Activated naive CD4-positive, alpha-beta T cell treated with Interleukin-2 at 50 U/mL for 16 hours (primary cell): ENCODE measurements at places on chromosomes 12 and 14.
A peak's percentile ranks its signal among the peaks of the same experiment; 100 is the strongest.

DNA sequence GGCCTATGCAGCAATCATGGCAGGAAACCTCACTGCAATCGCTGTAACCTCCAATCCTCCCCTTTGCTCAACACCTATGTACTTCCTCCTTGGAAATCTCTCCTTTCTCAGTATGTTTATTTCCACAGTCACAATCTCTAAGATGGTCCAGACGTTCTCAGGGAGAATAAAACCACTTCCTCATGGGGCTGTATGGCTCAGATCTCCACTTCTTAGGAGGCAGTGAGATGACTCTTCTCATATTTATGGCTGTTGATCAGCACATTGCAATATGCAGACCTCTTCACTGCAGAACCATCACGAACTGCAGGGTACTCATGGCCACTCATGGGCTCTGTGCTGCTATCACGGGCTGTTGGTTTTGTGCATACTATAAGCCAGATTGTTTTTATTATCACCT, 17.1 kb upstream of the OR4K17 start:
- DNase-seq, result no peak

DNA sequence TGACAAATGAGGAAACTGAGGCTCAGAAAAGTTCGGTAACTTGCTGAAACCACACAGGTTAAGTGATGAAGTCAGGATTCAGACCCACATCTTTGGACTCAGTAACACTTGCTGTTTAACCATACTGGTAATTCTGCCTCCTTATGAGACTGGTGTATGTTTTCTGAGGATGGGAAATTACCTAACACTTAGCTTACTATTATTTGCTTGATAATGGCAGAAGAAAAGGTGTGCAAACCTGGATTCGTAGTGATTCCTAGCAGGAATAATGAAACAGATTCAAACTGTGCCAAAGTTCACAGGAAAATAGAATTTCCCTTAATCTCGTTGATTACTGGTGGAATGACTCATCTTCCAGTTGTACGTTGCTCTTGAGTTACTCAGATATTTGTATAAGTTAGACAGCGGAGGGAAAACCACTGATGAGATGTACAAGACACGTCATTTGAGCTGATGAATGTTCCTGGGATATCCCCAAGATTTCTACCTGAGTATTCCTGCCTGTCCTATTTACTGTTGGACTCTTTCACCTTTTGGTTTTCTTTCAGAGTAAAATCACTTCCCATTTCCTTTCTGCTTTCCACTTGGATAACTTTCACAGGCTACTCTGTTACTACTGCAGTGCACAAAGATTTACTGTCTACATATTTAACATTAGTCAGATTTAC, 37.5 kb downstream of the PRORP start:
- DNase-seq, result no peak

DNA sequence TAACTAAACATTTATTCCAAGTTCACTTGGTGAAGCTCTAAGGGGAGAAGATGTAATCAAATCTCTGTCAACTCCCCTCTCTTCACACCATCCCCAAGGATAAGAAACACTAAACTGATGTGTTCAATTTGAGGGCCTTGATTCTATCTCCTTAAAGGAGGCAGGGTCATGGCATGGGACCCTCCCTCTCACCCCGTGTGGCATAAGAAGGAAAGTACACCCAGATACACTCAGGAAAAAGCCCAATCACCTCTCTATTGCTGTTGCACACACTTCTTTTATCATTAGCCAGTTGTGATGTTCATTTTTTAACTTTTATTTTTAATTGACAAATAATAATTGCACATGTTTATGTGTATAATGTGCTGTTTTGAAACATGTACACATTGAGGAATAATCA, 35.1 kb downstream of the WASHC3 start:
- DNase-seq, result no peak

- DNase-seq, result peak; percentile 52
Measured at GRCh38 chr14:85934123-85934885, 404.4 kb downstream of the FLRT2 start.

GRCh38 chr14:33555710-33556350, 395.0 kb downstream of the EGLN3 start:
- no peak for DNase-seq

- no peak for DNase-seq
Measured at GRCh38 chr12:70482764-70483163, 116.7 kb downstream of the KCNMB4 start.

DNA sequence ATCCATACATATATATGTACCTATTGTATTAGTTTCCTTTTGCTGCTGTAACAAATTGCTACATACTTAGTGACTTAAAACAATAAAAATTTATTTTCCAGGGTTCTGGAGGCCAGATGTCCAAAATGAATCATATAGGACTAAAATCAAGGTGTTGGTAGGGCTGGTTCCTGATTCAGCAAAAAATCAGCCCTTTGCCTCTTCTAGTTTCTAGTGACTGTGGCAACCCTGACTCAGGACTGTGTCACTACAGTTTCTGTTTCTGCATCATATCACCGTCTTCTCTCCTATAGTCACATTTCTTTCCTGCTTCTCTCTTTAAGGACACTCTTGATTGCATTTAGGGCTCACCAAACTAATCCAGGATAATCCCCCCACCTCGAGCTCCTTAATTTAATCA, 386.3 kb upstream of the TBX3 start:
- no peak for DNase-seq

DNA sequence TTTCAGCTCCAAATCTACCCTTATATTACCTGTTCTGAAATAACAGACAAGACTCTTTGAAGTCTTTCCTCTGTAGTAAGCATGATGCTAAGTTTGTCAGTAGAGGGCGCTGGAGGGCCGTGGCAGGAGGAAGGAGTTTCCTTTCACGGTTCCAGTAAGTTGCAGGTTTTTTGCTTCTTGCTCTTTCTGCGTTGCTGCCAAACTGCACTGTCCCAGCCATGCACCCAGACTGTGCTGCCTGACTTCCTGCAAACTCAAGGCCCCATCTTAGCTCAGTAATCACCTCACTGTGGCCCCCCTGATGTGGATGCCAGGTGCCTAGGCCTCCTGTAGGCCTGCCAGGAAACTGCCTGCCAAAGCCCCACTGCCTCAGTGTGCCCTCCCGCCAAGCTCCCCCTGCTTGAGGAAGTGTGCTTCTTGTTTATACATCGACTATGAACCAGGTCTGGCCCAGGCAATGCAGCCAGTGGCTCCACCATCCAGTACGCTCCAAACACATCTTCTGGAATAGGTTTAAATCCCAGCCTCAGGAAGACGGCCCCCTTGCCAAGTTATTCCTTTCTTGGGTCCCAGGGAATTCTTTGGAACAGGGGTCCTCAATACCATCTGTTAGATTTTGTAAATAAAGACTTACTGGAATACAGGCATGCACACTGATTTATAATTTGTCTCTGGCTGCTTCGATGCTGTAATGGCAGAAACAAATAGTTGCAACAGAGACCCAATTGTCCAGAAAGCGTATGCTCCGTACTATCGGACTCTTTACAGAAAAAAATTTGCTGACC, 193.7 kb upstream of the LRIG3 start:
- DNase-seq, result no peak

DNA sequence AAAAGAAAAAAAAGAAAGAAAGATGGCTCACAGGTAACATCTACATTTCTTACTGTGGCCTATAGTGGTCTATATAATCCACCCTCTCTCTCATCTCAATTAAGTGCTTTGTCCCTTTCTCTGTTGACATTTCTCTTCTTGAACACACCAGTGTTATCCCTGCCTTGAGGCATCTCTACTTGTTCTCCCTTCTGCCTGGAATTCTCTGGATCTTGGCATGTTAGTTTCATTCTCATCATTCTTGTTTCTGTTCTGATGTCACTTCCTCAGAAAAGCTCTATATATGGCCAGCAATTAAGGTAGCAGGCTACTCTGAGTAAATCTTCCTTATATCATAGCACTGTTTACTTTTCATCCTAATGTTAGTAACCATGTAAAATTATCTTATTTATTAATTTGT, 155.7 kb upstream of the PDZRN4 start:
- no peak for DNase-seq

DNA sequence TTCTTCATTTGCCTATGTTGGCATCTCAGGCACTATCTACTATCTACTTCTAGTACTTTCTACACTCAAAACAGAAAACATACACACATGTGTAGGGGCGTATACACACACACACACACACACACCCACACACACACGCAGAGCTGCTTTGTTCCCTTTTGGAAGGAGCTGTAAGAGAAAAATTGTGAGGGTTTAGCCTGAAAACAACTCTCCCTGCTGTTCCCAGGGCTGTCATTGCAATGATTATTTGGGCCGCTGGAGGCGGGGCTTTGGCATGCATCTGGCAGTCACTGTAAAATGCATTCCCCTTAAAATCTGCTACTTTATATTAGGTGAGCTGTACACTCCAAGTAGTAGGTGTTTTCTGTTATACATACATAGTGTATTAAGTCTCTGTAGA, 29.1 kb upstream of the SLC38A2 start:
- no peak for DNase-seq

- DNase-seq, result no peak
Measured at GRCh38 chr14:96229315-96229714, 24.7 kb downstream of the BDKRB2 start.

- no peak for DNase-seq
Measured at GRCh38 chr12:68865399-68866164, 57.6 kb downstream of the MDM2 start.

DNA sequence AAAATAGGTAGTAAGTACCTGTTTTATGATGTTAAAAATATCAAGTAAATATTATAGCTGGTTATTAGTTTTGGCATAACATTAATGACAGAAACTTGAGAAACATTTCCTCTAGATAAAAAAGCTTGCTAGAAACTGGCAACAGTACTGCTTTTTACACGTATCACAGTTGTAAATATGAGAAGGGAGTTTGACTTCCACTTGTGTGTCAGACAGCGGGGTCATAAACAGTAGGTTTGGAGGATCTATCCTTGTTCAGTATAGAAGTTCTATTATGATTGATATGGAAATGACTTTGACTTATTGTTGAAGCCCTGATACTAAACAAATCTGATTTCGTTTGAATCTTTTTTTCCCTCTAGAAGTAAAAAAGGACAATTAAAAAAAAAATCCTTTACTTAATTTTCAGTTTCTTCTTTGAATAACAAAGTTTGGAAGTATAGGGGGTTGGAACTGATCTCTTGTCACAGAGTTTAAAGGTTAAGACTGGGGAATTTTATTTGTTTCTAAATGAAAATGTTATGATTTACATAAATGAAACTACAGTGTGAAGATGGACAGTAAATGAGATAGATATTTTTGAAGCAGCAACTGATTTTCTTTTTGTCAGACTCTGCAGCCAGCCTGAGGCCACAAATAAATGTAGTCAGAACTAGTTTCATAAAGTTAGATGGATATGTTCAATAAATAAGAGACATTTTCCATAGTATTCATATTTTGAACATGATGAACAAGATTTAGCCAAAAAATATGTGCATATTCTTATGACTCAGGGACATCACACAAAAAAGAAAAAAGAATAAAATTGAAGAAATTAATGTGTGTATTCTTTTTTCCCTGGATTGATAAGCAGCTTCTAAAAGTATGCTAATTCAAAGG, 50.1 kb downstream of the WNK1 start:
- no peak for DNase-seq

DNA sequence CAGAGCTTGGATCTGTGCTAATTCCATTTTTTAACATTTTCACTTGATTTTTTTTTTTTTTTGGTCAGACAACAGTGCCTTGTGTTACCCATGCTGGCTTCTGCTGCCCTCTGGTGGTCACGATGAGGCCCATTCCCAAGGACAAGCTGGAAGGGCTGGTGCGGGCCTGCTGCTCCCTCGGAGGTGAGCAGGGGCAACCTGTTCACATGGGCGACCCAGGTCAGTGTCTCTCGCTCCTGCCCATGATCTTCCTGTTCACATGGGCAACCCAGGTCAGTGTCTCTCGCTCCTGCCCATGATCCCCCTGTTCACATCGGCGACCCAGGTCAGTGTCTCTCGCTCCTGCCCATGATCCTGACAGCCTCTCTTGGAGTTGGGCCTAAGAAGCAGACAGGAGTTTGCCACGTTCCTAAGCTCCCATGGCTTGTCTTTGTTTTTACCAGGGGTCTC, 59.4 kb downstream of the DGLUCY start:
- peak; percentile 81 for DNase-seq

DNA sequence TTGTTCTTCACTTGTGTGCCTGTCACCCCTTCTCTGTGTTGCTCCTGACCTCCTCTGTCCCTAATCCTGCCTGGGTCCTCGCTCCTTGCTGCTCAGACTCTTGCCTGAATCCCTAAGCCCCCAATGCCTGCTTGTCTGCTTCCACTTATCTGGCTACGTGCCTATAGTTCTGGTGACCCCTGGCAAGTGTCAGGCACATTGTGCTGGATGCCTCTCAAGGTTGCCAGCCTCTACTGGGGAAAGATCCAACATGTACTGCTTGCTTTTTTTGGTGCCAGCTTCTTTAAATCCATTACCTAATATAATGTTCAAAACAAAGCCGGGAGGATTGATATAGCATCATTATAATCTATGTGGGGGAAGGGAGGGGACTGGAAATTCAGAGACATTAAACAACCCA, 448.0 kb upstream of the CCDC196 start:
- DNase-seq, result no peak

- peak; percentile 44 for DNase-seq
Measured at GRCh38 chr12:89707703-89708564, 704 bp downstream of the ATP2B1 start.

DNA sequence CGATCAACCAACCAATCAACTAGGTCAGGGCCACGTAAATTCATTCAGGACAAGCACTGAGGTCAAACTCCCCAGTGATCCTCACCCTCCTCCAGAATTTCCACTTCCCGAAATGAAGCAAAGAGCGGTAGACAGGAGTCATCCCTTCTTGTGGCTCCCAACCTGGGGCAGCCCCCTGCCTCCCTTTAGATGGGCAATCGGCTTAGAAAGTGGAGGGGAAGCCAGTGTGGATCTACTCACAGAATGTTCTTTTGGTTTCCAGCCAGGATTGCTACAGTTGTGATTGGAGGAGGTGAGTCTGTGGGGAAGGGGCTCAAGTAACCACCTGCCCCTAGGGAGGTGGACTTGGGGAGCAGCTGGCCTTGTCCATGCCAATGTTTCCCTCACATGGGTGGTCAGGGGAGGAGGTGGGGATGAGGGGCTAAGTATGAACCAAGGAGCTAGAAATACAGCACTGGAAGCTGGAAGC, 4.1 kb downstream of the IFI27 start:
- DNase-seq, result no peak
